ENCODE measurements at places on chromosomes 11 and 22.

- DNase-seq, result no peak
Observed at GRCh38 chr11:76397383-76397782, 16.3 kb downstream of the GVQW3 start.

GRCh38 chr11:115759622-115760460, 255.6 kb upstream of the CADM1 start:
- no peak for DNase-seq

GRCh38 chr22:24315367-24315966, 44.8 kb downstream of the SPECC1L start:
- DNase-seq, result no peak

GRCh38 chr22:41230401-41230785, 10.3 kb downstream of the CHADL start:
- DNase-seq, result no peak

DNA sequence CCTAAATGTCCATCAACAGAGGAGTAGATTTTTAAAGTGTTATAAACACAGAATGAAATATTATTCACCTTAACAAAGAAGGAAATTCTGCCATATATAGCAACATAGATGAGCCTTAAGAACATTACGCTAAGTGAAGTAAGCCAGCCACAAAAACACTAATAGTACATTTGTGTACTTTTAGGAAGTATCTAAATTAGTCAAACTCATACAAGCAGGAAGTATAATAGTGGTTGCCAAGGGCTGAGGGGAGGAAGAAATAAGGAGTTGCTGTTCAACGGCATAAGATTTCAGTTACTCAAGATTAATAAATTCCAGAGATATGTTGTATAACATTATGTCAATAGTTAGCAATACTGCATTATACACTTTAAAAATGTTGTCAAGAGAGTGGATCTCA, 181.7 kb upstream of the ZC3H12C start:
- DNase-seq, result no peak

GRCh38 chr11:15837901-15838489, 518.4 kb downstream of the SOX6 start:
- DNase-seq, result no peak

- DNase-seq, result no peak
Observed at GRCh38 chr11:59425131-59425530, 1.1 kb downstream of the OR5A2 start.

Measured in gastrocnemius medialis (tissue), 4 donors.